ENCODE measurements at places on chromosomes 2 and 18.

DNA sequence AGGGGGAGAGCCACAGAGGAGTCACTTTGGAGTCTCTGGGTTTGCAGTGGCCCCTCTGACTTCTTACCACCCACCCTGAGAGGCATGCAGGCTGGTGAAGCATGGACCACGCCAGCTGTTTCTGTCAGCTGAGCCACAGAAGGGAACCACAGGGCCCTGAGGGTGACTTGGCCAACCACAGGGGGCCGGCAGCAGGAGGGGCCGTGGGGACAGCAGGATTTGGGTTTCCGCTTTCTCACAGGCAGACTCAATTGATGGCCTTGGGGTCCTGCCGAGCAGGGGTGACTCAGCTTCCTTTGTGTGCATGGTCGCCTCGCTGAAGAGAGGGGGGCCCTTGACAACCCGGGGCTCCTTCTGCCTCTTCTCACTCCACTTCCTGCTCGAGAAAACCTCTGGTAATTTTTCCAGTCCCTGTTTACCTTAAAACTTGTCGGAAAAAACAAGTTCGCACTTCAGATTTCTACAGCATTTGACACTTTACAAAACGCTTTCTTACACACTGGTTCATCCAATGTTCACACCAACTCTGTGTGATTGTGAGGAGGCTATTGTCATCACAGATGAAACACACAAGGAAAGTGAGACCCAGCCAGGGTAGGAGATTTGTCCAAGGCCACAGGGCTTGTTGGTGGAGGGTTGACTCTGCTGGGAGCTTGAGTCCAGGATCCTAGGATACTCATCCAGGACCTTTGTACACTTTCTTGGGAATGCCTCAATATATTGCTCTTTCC lies 311.2 kb downstream of the LPIN1 start:
- no peak for DNase-seq

DNA sequence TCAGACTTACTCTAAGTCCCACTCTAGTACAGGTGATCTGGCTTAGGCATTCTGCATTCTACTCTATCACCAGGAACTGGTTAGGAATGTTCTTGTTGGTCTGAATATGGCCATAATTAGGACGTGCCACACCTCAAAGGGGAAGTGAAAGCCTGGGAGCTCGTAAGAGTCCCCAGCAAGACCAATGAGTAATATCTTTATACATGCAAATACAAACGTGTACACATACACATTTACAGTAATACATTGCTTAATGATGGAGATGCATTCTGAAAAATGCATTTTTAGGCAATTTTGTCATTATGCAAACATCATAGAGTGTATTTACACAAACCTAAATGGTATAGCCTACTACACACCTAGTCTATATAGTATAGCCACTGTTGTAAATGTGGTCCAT lies 19.5 kb upstream of the ERCC3 start:
- DNase-seq = no peak

DNA sequence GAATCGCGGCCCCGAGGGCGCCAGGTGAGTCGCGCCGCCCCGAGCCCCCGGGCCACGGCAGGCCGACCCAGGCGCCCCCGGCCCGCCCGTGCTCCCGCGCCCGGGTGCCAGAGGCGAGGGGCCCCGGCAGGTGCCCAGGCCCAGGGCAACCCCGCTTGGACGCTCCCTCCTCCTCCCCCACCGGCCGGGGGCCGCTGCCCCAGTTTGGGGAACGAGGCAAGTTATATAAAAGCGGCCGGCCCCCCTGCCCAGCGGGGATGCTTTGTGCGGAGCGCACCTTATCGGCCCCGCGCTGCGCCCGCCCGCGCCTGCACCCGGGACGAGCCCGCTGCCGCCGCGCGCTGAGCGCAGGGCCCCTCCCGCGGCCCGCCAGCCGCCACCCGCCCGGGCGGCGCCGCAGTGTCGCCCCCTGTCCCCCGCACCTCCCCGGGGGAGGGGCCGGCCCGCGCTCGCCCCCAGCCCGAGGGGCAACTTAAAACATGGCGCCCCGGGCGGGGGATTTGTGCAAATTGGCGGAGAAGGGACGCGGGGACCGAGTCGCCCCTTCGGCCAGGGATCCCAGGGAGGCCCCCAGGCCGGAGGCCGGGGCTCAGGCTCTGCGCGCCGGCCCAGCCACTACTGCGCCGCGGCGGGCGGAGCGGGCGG lies 639 bp downstream of the EPB41L3 start:
- DNase-seq = no peak

DNA sequence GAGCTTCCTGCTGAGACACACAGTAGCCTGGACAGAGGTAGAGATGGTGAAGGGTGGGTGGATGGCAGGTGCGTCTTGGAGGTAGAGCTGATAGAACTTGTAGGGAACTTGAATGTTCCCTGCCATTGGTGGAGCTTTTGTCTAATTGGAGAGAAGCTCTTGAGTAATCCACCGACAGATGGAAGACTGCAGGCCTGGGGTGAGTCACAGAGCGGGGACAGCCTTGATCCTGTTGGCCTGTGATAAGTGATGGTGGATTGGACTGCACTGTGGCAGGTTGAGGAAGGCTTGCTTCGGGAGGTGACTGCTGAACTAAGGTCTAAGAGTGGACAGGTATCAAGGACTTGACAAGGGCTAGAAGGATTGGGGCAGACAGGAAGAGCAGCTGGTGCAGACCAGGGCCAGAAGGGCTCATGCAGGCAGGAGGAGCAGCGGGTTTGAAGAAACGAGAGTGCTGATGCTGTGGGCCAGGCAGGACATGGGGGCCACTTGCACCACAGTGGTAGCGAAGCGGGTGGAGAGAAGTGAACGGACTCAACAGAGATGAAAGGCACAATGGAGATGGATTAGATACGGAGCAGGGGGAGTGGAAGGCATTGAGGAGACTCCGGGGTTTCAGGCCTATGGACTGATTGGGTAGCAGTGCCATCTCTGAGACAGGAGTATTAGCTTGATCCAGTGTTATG lies 16.3 kb downstream of the CABLES1 start:
- DNase-seq = no peak

- DNase-seq = no peak
Measured at GRCh38 chr2:42648796-42649195, 80.4 kb downstream of the MTA3 start.

DNA sequence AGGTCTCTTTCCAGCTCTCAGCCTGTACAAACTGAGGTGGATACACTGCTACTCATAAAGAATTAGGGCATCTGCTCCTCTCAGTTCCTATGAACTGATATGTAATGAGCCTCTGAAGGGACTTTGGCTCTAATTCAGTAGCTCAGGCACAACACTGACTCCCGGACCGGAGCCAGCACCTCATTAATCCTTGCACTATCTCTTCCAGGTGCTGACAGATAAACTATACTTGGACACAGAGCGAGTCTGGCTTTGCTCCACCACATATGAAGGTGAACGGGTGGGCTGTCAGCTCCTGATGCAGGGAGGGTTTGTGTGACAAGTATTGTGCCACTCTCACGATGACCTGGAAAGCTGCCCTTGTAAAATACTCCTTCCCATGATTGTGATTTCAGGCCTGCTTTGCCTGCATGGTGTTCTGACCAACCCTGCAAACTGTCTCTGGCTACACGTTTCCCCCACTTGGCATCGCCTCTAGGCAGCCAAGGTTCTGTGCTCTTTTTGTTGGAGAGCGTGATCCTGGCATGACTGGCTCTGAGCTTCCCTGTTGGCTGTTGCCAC lies 111.6 kb upstream of the LMAN1 start:
- no peak for DNase-seq

- peak; percentile 65 for DNase-seq
Measured at GRCh38 chr2:234146087-234146826, 95.8 kb downstream of the SPP2 start.

DNA sequence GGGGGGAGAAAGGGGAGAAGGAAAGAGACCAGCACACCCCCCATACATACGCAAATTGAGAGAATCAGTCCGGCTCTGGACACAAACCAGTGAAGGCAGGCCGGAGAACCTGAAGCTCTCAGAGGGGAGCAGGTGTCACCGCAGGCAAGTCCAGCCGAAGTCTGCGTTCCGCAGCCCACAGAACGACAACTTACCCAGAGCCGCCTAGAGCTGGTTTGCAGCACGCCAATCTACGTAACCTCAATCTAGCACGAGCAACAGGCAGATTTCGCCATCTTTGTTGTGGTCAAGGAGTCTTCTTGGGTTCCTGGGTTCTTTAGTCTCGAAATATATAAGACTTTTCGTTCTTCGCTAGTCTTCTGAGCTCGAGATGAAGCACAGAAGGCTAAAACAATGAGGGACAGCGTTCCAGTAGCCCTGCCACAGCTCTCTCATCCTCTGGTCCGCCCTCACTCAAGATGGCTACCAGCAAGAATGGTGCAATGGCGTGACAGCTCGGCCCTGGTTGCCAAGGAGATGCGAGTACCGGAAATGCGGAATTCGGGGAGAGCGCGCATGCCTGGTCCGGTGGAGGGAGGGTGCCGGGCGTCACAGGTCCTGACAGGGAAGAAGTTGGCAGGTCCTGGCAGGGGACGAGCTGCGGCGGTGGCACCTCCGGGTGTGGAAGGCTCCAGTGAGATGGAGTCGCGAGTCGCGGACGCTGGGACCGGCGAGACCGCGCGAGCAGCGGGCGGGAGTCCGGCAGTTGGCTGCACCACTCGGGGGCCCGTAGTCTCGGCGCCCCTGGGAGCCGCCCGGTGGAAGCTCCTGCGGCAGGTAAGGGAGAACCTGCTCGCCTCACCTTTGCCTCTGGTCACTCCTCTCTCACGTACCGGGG lies at the start of the genes CAMKMT and PREPL:
Gene CAMKMT (plus strand): TSS at position 618 of the 877 bp plus-strand sequence.
Gene PREPL (minus strand): TSS at position 165 of the 877 bp plus-strand sequence. CDS start 15,152 bp downstream, outside the sequence.
- peak; percentile 98 for DNase-seq

All from AG08396 (cell line).